ENCODE measurements at places on chromosomes 1 and 21.

GRCh38 chr1:3038571-3039181, 17.4 kb downstream of the ACTRT2 start:
- no peak for ATAC-seq

DNA sequence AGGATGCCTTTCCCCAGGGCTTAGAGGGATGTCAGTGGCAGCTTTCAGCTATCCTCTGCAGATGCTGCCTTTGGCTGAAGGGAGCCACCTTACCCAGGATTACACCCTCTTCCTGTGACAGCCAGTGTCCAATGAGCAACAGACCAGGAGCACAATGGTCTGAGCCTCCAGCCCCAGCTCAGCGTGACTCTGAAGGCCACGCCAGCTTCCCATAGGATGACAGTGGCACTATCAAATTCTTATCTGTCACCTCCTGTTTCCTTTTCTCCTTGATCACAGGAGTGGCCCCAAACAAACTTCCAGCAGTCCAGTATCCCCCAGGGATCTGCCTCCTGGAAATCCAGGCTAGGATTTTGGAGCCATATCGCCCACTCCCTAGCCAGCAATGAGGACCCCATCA, 226.9 kb downstream of the SETD4 start:
- ATAC-seq: no peak

DNA sequence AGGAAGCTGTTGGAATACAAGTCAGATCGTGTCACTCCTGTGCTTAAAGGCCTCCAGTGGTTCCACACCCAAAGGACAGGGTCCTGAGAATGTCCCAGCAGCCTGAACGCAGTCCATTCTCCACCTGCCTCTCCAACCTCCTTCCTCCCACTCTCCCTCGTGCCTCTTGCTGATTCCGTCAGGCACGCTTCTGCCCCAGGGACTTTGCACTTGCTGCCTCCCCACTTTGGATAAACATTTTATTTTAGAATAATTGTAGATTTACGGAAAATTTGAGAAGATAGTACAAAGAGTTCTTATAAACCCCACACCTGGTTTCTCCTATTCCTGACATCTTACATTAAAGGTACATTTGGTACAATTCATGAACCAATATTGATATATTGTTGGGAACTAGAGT, 28.4 kb upstream of the LDLRAP1 start:
- ATAC-seq: no peak

DNA sequence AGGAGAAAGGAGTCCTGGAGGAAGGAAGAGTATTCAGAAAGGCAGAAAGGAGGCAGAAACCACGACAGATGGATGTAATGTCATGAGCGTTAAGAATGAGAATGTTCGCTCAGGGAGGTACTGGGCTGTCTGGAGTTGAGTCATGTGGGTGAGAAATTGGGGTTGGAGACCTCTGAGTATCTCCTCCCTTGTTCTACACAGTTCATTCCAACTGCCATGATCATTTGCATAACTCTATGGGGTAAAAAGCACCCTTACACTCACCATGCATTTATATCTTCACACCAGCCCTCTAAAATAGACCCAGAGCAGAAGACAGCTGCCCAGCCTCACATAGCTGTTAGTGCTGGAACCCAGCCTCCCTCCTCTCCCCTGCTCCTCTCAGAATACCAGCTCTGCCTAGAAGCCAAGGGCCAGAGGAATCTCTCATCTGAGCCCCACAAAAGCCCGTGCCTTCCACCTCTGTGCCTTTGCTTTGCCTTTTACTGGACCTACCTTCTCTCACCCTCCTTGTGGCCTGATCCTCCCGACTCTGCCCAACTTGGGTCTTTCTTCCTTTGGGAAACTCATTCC, 85.2 kb downstream of the BEND5 start:
- ATAC-seq: no peak

- ATAC-seq: no peak
Observed at GRCh38 chr21:35075546-35075945, 26.4 kb upstream of the RUNX1 start.

DNA sequence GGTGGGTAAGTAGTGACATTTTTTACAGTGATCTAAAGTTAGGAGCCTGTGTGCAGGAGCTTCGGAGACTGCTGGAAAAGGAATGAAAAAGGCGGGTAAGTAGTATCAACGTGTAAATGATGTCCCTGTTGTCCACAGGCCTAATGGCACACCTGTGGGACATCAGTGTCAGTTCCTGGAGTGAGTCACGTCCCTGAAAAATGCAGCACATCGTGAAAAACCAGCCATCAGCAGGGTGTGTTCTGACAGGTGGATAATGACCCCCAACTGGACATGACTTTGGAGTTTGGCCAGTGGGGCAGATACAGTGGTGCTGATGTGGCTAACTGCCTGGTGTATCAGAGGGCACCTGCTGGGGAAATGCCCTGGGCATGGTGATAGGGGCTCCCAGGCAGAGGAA, 12.0 kb upstream of the PRDM15 start:
- ATAC-seq: no peak

DNA sequence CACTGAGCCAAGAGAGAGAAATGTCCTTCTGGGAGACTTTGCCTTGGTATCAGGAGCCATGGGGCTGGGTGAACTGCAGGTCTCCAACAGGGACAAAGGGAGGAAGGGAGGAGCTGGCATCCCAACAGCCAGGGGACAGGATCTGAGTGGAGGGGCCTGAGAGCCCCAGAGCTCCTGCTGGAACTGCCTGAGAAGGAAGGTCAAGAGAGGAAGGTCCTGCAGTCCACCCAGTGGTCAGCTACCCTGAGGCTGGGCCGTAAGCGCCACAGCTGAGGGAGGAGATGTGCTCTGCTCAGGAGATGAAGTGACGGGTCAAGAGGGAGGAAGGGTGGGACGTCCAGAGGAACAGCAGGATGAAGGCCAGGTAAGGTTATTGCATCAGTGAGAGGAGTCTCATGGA, 7.5 kb upstream of the CLEC20A start:
- no peak for ATAC-seq

DNA sequence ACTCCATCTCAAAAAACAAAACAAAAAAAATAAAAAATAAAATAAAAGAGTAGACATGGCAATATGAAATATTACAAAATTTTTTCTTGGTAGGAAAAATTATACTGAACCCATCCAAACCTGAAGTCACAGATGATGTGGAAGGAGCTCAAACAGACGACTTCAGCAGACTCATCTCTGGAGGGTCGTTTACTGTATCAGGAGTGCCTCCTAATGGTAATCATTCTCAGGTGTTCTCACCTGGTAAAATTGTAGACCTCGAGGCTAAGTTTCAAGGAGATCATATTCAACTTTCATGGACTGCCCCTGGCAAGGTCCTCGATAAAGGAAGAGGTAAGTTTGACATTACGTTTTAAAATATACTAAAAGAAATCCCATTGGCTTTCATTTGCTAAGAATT, 54.3 kb upstream of the SH3GLB1 start:
- no peak for ATAC-seq

DNA sequence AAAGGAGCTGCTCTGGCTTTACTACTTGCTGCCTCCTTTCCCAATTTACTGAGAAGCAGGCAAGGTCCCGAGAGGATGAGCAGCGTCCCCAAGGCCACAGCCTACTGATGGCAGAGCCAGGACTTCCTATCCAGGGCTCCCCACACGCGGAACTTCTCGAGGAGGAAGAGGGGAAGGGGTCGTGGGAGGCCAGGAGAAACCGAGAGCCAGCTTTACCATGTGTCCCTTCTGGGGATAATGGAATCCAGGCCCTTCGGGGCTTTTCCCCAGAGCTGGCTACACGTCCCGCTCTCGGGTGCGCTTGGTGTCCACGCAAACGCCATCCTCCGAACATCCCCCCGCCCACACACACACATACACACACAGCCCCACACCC, 4.3 kb upstream of the CCN1 start:
- ATAC-seq: no peak

- no peak for ATAC-seq
Observed at GRCh38 chr1:232201024-232201423, 428.9 kb downstream of the SIPA1L2 start.

DNA sequence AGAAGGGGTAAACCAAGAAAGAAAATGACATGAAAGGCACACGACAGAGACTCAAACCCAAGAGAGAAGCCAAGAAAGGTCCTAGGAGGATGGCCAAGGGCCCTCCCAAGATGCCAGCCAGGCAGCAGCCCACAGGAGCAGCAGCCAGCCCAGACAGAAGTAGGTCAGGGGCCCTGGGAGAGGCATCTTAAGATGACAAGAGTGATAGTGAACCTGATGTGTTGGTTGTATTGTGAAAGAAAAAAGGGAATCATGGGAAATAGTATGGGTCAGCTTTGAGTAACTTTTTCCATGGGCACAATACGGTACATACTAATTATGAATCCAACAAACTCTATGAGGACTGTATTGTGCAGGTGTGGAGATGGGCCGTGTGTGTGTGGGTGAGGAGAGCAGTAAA, 3.3 kb downstream of the CCSAP start:
- ATAC-seq: no peak

- ATAC-seq: no peak
Observed at GRCh38 chr1:98399218-98399617, 262.3 kb upstream of the SNX7 start.

GRCh38 chr1:101301446-101302057, 64.7 kb downstream of the S1PR1 start:
- no peak for ATAC-seq

DNA sequence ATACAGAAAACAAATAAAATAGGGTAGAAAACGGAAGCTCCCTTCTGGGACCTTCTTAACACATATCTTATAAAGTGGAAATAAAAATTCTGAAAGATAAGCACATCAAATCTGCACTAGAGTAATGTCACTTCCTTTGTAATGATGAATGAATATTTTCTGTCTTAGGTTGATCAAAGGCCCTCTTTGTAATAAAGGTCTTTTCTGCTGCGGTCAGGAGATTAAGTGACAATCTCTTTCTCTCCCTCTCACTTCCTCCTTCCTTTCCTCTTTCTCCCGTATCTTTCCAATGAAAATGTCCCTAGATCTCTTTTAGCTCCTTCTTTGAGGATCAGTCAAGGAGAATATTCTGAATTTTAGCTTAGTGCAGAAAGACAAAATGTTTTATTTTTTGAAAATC, 33.8 kb downstream of the TMCO1 start:
- ATAC-seq: no peak

- ATAC-seq: no peak
Observed at GRCh38 chr21:35504951-35505466, 455.9 kb upstream of the RUNX1 start.

DNA sequence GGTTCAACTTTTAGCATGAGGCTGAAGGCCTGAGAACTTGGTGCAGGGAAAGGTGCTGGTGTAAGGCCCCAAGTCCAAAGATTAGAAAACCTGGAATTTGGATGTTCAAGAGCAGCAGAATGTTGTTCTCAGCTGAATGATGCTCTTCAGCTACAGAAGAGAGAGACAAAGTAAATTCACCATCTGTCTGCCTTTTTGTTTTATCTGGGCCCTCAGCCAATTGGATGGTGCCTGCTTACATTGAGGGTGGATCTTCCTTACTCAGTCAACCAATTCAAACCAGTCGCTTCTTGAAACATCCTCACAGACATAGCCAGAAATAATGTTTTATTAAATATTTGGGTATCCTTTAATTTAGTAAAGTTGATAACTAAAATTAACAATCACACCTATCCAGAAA, 748.2 kb upstream of the ADAMTS5 start:
- ATAC-seq: no peak

- no peak for ATAC-seq
Observed at GRCh38 chr21:38311765-38312164, 55.0 kb downstream of the KCNJ15 start.

DNA sequence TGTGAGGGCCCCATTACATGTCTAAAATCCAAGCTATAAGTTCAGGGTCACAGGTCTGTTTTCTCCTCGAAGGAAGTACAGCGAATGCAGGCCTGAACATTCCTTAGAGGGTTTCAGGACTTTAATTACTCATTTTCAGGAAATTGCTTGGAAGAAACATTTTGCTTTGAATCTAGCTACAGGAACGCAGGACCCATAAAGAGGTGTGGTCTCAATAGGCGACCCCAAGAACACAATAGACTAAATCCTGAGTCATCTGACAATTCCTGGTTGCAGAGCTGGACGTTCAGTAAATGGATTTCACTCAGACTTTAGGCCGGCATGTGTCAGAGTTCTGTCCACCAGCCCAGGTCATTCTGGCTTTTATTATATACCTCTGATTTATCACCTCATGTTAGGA, 1.0 kb upstream of the ERG start:
- no peak for ATAC-seq

DNA sequence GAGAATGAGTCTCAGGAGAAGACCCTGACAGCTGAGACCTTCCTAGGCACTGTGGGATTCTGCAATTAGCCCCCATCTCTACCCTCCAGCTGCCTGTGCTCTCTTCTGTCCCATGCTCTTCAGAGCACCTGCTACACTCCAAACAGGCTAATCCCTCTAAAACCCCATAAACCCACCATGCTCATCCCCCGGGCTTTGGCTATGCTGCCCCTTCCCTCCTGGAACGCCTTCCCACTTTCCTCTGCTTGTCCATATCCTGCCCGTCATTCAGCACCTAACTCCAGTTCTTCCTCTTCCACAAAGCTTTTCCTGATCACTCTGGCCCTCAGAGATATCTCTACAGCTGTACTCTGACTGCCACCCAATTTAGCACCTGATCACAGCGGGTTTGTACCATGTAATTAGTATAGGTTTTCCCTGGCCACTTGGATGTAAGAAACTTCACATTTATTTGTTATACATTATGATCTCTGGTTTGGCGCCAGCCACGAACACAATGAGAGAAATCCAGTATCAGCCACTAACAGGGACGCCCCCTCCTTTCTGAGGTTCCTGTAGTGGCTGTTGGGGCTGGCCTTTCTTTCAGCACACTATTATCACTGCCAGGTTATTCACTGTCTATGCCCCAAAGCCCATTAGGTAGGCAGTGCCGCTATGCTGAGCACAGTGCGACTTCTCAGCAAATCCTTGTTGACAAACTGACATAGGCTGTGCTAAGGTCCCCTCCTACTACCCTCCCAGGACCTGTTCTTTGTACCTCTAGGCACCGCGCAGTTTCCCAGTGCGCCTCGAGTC, 45.1 kb downstream of the CDC7 start:
- no peak for ATAC-seq

DNA sequence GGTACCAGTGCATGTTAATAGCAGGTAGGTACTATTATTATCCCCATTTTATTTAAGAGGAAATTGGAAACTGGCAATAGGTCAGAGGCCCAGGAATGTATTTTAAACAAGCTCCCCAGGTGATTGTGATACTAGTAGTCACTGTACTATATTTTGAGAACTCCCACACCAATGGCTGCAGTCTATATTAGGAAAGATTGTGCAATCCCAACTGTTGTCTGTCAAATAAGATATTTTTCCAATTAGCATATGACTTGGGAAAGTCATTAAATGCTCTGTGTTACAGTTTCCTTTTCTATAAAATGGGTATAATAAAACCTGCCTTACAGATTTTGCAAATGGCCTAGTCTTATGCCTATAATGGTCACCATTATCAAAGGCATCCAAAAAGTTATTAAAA, 94.2 kb upstream of the DMRTA2 start:
- no peak for ATAC-seq

GRCh38 chr1:228801068-228801467, 65.8 kb downstream of the RHOU start:
- no peak for ATAC-seq

DNA sequence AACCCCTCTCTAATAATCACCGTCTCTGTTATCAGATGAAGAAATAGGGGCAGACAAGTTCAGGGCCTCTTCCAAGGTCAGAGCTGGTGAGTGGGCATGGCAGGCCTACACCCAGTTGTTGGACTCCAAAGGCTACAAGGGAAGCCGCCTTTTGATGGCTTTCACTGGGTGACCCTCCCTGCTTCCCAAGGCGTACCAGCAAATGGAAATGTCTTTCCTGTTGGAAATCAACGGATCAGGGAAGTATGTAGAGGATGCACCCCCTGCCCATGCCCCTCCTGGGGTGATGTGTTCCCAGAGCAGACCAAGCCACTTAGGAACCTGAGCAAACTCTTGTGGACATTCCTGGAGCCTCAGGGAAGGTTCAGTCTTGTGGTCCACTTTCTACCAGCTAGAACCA, 47.4 kb downstream of the LGR6 start:
- ATAC-seq: no peak
